ENCODE measurements at places on chromosomes 4 and X.

GRCh38 chrX:49102190-49102589, 21.3 kb downstream of the GPKOW start:
- no peak for DNase-seq

- DNase-seq: no peak
These were observed 1.0 kb downstream of the POF1B start for GRCh38 chrX:85378461-85378860.

DNA sequence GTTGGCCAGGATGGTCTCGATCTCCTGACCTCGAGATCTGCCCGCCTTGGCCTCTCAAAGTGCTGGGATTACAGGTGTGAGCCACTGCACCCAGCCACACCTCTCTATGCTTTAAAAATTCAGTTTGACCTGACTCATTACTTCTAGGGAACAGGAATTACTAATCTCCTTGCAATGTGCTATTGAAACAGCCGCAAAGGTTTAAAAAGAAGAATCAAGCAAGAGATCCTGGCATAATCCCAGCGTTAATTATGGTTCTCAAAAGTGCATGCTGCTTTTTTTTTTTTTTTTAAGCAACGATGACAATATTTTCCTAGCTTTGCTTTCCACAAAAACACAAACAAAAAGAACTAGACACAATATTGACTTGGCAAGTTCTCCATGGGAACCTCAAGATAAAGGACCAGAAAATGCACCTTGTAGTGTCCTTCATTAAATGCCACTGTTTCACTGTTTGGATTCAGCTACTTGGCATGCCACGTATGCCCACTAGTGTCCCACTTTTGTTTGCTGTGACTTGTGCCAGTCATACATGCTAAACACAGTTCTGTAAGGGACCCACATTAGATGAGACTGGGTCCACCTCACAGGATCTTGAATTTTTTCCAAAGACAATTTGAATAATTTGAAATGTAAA, 112.6 kb upstream of the PPARGC1A start:
- no peak for DNase-seq

GRCh38 chrX:10233173-10233572, 76.4 kb downstream of the CLCN4 start:
- no peak for DNase-seq

DNA sequence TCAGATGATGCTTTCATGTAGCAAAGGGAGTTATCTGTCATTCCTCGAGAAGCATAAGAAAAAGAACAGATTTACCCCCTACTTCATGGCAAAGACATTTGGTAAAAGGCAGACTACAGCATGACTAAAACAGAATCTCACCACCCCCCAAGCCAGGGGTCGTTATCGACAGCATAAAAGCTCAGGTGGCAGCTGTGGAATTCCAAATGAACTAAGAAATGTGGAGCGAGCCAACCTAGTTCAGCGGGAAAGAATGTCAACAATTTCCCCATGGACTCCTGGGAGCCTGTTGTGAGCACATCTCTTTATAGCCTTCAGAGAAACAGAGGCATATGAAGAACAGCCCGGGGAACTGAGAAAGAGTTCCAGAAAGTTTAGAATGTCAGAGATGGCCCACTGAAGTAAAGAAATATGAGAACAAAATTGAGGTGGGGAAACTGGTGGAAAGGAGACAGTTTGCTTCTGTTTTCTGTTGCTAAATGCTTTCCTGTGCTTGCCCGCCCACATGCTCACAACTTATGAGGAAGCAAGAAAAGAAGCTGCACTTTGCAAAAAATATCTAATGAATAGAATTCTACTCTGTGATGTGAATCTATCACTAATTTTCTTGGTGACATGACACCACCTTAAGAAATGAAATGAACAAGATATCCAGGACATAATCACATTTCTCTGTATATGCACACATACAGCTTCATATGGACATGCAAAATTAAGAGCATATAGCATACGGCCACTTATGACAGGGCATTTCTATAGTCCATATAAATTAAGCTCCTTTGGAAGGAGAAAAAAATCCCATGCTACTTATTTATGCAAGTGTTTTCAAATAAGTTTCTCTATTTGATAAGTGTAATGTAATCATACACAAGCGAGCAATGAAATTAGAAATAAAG, 135.3 kb upstream of the MID1 start:
- DNase-seq: no peak

GRCh38 chr4:178602833-178603232, 1160.6 kb upstream of the AGA start:
- no peak for DNase-seq

DNA sequence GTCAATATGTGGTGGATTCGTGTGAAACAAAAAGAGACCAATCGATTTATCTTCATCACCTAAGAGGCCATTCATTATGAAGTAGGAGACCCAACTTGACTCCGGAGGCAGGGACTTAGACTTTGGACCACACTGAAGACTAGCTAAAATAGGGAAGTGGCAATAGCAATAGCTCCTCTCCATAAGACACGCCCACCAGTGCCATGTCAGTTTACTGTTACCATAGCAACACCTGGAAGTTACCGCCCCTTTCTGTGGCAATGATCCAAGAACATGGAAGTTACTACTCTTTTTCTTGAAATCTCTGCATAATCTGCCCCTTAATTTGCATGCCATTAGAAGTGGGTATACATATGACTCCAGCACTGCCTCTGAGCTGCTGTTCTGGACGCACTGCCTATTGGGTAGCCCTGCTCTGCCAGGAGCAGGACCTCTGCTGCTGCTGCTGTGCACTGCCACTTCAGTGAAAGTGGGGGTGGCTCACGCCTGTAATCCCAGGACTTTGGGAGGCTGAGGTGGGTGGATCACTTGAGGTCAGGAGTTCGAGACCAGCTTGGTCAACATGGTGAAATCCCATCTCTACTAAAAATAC, 163.2 kb downstream of the PRKX start:
- DNase-seq: no peak

- no peak for DNase-seq
These were observed at the start of gene RPS6KA6 for GRCh38 chrX:84187533-84188319. TSS of gene RPS6KA6 (minus strand) at chrX:84188199. CDS start at chrX:84187899, 300 bp downstream.

- DNase-seq: no peak
These were observed 16.3 kb downstream of the HPRT1 start for GRCh38 chrX:134476284-134476683.

DNA sequence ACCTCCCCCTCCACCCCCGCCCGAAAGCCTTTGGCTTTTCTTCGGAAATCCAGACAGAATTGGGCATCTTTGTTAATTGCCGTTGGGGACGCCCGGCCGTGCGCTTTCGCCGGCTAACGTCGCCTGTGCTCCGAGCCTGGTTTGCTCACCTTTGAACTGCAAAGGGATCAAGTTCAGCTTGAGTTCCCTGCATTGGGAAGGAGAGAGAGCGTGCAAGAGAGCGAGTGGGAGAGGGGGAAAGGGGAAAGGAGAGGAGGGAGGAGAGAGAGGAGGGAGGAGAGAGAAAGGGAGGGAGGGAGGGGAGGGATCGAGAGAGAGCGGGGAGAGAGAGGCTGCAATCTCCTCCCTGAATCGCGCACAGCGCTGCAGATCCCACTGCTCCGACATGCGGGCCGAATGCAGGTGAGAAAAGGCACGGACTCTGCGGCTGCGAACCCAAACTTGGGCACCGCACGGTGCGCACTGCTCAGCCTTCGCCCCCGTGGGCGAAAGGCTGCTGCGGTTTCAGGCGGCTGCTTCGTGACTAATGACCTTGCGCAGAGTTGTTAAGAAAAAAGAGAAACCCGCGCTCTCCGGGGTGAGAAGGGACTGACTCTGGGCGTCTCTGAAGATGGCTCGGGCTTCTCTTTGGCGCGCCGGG, at the start of gene PCDH7:
PCDH7 (plus strand) TSS at position 349 of the 640 bp plus-strand sequence. CDS start 1,054 bp downstream, outside the sequence.
- no peak for DNase-seq

GRCh38 chr4:68375667-68376559, 26.0 kb upstream of the YTHDC1 start:
- DNase-seq: no peak

GRCh38 chr4:18689308-18690115, 668.0 kb upstream of the LCORL start:
- DNase-seq: no peak

DNA sequence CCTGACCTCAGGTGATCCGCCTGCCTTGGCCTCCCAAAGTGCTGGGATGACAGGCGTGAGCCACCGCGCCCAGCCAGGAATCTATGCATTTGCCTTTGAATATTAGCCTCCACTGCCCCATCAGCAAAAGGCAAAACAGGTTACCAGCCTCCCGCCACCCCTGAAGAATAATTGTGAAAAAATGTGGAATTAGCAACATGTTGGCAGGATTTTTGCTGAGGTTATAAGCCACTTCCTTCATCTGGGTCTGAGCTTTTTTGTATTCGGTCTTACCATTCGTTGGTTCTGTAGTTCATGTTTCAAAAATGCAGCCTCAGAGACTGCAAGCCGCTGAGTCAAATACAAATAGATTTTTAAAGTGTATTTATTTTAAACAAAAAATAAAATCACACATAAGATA, 44.2 kb upstream of the SHOX start:
- DNase-seq: no peak

GRCh38 chr4:36870121-36870520, 374.4 kb upstream of the NWD2 start:
- DNase-seq: no peak

DNA sequence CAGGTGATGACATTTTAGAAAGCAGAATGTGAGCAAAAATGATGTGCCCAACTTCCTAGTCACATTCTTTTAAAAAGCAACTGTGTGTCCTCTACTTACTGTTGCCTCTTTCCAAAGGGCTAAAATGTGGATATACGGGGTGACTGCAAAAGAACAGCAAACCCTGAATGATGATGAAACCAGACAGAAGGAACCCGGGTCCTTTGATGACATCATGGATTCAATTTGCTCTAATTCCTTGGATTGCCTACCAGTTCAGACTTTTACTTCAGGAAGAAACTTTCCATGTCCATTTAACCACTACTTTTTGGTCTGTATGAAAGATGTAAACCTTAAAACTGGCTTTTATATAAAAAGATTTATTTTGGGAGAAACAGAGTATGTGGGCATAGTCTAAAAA, 190.9 kb upstream of the MAB21L2 start:
- DNase-seq: no peak

DNA sequence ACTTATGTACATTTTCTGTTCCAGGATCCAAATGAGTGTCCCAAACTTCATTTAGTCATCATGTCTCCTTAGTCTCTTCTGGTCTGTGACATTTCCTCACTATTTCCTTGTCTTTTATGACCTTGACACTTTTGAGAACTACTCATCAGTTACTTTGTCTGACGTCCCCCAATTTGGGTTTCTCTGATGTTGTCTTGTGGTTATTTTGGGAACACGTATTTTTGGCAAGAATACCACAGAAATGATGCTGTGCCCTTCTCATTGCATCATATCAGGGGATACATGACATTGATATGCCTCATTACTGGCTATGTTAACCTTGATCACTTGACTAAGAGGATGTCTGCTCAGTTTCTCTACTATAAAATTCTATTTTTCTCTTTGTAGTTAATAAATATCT, 308.8 kb downstream of the ZNF674 start:
- no peak for DNase-seq

- DNase-seq: no peak
These were observed 35.6 kb downstream of the LIMCH1 start for GRCh38 chr4:41573502-41574001.

DNA sequence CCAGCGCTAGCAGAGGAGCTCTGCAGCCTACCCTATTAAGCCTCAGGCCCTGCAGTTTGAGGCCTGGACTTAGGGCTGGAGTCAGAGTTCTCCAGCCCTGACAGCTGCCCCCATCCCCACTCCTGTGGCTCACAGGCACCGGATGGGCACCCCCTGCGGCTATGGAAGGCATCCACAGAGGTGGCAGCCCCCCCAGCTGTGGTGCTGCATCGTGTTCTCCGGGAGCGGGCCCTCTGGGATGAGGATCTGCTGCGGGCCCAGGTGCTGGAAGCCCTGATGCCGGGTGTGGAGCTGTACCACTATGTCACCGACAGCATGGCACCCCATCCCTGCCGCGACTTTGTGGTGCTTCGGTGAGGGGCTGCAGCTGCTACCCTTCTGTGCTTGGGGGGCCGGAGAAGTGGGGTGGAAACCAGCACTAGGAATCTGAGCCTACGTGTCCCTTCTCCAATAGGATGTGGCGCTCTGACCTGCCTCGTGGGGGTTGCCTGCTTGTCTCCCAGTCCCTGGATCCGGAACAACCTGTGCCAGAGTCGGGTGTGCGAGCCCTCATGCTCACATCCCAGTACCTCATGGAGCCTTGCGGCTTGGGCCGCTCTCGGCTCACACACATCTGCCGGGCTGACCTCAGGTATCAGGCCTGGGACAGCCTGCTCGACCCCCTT, 76.2 kb downstream of the STARD8 start:
- DNase-seq: no peak

DNA sequence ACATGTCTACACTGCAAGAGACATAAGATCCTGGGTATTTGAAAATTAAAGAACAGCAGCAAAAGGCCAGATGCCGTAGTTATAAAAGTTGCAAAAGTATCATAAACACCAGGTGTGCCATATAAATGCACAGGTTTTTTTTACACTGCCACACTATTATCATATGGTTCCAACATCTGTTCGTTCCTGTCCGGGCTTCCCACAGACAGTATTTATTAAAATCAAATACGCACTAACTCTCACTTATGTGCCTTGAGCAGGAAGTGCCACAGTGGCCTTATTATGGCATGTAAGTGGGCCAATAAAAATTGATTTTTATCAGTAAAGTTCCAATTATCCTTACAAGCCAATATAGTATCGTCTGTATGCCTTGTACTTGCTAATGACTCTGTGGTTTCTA, 873.2 kb downstream of the RPA4 start:
- DNase-seq: no peak

- no peak for DNase-seq
These were observed 10.2 kb downstream of the ATXN3L start for GRCh38 chrX:13309631-13310030.

GRCh38 chrX:104013606-104014005, at the start of gene H2BW1:
TSS of gene H2BW1 (minus strand) at chrX:104013708. CDS start at chrX:104013576, 132 bp downstream.
- DNase-seq: no peak

GRCh38 chrX:71103110-71103983, 3.2 kb downstream of the CXorf65 start:
- no peak for DNase-seq

DNA sequence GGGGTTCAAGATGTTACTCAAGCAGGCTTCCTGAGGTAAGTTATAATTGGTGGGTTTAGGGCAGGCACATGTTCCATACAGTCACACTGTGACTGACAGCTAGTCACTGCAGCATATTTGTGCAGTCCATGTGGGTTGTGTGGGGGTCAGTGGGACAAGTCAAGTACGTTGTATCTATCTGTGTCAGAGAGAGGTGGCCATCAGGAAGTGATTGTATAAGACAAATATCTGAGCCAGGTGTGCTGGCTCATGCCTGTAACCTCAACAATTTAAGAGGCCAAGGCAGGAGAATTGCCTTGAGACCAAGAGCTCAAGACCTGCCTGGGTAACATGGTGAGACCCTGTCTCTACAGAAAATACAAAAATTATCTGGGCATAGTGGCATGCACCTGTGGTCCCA, 509.3 kb downstream of the CENPC start:
- no peak for DNase-seq

GRCh38 chr4:110005461-110006056, 92.9 kb downstream of the EGF start:
- DNase-seq: no peak

GRCh38 chrX:43643201-43643600, 12.9 kb upstream of the MAOA start:
- DNase-seq: no peak

DNA sequence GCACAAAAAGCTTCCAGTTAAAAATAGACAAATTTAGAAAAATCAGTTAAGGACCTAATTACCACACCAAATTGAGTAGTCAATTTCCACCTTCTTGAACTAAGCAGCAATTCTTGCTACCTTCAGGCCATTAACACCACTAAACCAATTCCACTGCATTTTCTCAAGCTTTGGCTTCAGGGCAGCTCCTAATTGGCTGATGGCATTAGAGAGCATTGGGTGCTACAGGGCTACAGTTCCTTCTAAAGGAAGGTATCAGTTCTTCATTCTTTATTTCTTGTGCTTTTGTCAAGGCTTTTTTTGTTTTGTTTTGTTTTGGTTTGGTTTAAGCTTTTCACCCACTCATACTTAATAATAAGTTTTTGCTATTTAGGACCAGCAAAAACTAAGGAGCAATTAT, 90.2 kb upstream of the FAM241A start:
- no peak for DNase-seq
